Motor neuron (in vitro differentiated cells): ENCODE measurements at places on chromosomes 2 and 18. TPM values are rescaled to one million over a fixed set of nuclear protein-coding genes. Genes with fewer than 3 reads are reported as not detected.
A peak's percentile ranks its signal among the peaks of the same experiment; 100 is the strongest.

GRCh38 chr2:239498981-239499634, 98.3 kb upstream of the HDAC4 start:
- ATAC-seq, result no peak

- ATAC-seq, result no peak
Observed at GRCh38 chr2:143936538-143936847, 583.4 kb downstream of the ZEB2 start.

DNA sequence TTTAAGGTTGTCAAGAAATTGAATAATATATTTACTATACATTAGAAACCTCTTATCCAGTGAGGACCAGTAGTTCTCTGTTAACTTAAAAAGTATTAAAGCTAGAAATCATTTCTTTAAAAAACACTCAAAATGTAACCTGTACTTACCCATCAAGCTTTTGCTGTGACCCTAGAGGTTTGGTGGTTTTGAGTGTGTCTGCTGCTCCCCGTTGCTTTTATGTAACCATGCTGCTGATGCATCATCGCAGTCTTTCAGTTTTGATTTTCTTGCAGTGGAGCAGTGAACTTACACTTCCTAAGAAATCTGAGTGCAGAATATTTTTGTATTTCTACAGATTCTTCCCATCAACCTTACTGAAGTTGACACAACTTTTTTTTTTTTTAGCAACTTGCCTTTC, 34.2 kb downstream of the MRPS9 start:
- ATAC-seq, result no peak

DNA sequence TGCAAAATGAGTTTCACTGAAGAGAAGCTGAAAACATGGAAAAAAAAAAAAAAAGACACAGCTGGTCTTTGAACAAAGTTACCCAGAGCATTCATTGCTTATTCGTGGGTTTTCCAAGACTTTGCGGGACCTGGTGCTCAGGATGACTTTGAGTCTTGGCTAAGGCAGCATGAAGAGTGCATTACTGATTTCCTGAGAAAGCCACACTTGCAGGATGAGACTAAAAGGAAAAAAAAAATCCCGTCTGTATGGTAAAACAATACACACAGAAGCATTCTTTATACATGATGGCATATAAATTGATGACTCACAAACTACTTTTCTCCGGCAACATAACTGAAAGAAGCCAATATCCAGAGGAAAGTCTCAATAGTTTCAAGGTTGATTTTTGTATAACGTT, 195.4 kb downstream of the SPP2 start:
- peak; percentile 25 for ATAC-seq

GRCh38 chr2:216171011-216171410, 61.9 kb downstream of the XRCC5 start:
- peak; percentile 57 for ATAC-seq

The CYP26B1 gene
- 4.1 and 4.2 TPM in 2 replicates for total RNA-seq

- no peak for ATAC-seq
Observed at GRCh38 chr2:231181860-231182512, 16.4 kb upstream of the ARMC9 start.

The CRYBA2 gene
- total RNA-seq, result 0.87 TPM in 1 of 2 replicates, not detected in the other

The MRO gene
- 0.52 and 1.00 TPM in 2 replicates for total RNA-seq

GRCh38 chr2:75632813-75633212, 13.8 kb upstream of the MRPL19 start:
- ATAC-seq, result no peak

The PUM2 gene
- 47.5 and 77.0 TPM in 2 replicates for total RNA-seq

The ACVR1C gene
- total RNA-seq, result 0.11 and 0.14 TPM in 2 replicates

The POTEJ gene
- total RNA-seq, result 0.23 TPM in 1 of 2 replicates, not detected in the other

The SULT1C2 gene
- total RNA-seq, result 0.21 and 0.27 TPM in 2 replicates

DNA sequence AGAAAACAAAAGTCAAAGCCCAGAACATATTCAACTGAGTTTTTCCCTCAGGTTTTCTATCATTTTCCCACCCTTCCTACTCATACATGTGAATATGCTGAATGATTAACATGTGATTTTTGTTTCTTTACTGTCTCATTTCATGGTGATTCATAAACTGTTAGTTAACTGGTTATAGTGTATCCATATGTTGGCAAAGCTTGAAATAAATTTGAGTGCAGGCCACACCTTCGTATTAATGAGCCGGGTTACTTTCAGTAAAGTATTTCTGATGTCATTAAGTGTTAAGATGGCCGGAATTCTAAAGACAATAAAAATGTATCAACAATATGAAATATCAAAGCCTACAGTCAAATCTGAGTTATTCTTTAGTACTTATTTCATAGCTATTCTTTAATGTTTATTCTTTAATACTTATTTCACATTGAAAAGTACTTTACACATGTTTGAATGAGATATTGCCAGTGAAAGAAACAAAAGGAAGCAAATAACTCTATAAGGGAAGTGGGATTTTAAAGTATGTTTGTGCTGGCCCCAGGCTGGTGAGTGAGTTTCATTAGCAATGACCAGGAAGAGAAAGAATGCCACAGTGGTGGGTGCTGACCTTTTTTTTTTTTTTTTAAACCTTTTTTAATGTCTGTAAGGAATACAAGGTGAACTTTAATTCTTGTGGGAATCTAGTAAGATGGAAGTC, 178.6 kb downstream of the NEDD4L start:
- peak; percentile 31 for ATAC-seq

- no peak for ATAC-seq
Observed at GRCh38 chr2:86038291-86039081, 67.2 kb downstream of the POLR1A start.

- ATAC-seq, result no peak
Observed at GRCh38 chr2:217326238-217327022, 466.6 kb upstream of the TNP1 start.

- ATAC-seq, result peak; percentile 67
Observed at GRCh38 chr2:73852020-73852419, 23.3 kb downstream of the STAMBP start.

GRCh38 chr2:159592441-159592840, 23.9 kb downstream of the BAZ2B start:
- no peak for ATAC-seq

GRCh38 chr2:177482195-177482594, 89.6 kb downstream of the AGPS start:
- ATAC-seq, result no peak

DNA sequence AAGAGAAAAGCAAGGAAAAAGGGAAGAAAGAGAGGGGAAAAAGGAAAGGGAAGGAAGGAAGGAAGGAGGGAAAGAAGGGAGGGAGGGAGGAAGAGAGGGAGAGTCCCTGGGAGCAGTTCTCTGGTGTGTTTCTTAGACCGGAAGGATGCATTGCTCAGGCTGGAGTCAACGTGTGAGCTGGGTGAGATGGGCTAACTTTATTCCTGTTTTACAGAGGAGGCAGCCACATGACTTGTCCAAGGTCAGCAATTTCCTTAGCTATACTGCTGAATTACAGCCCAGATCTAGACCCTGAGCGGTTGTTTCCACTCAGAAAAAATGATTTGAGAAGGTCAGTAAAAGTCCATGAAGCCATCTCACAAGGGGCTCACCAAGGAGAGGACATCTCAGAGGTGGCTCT, 86.6 kb upstream of the APCDD1 start:
- ATAC-seq, result no peak

The CYS1 gene
- 0.89 TPM in 1 of 2 replicates, not detected in the other for total RNA-seq

DNA sequence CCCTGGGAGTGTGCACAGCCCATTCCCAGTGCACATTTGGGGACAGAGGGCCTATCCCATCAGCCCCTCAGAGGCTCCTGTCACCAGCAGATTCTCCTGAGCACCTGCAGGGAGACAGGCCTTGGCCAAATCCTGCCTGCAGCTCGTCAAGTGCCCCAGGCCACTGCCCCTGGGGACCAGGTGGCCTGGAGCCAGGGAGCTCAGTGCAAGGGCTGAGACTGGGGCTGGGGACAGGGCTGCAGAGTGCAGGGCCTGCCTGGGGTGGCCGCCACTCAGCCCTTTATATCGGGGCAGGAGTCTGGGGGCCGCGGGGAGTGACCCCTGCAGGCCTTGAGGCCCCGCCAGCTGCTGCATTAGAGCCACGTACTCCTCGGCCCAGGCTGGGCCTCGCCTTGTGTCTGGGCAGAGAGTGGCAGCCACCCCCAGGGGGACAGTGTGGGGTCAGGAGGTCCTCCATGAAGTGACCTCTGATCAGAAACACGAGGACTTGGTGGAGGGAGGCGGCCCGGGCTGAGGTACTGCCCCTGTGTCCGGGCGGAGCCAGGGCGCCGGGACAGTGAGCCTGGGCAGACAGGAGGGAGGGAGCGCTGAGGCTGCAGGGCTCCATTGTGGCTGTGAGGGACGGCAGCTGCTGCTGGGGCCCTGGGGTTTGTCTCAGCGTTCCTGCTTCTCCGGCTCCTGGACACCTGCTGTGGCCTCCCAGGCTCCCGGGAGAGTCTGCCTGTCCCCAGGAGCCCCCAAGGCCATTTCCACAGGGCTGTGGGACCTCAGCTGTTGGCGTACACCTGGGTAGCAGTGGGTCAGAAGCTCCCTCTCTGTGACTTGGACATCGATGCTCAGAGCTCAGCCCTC, 24.2 kb downstream of the GPC1 start:
- no peak for ATAC-seq

GRCh38 chr2:71526141-71526540, 72.8 kb downstream of the DYSF start:
- no peak for ATAC-seq

GRCh38 chr2:75896779-75897366, 186.2 kb upstream of the GCFC2 start:
- ATAC-seq, result no peak

DNA sequence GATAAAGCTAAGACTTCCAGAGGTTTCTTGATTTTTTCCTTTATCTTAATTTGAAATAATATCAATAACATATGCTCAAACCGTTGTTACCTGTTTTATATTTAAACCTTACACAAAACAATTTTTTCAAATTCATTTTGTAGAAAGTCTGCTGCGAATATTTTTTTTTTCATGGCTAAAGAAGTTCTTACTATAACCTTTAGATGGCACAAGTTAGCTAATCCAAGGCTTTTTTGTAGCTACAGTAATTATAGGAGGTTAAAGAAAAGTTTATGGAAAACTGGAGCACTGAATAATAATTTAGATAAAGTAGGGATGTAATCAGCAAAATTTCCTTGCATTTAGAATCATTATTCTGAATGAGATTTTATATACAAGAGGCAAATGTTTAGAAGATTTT, 78.0 kb upstream of the PNPT1 start:
- no peak for ATAC-seq

The FBXO41 gene
- 3.5 and 4.4 TPM in 2 replicates for total RNA-seq

The ATP6V1B1 gene
- 0.68 and 1.0 TPM in 2 replicates for total RNA-seq

The CNRIP1 gene
- 39.3 and 43.9 TPM in 2 replicates for total RNA-seq

DNA sequence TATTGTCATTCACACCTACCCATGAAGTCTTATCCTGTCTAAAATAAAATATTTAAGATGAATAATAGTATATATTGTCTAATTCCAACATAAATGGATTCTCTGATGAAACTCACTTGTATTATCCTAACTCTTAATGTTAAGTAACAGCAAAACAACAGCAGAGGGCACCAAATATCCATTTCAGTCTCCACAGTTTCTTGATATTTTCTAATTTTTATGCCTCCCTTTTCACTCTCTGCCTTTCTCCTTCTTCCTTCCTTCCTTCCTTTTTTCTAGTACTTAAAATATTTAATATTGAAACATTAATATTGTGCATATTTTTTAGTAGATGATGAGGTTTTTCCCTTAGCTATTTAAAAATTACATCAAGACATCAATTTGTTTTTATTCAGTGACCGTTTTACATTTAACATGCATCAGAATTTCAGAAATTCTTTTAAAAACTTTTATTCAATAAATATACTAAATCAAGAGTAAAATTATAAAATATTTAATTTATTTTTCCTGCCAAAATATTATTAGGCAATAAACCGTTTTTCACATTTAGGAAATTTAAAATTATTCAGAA, 97.6 kb downstream of the WDR7 start:
- ATAC-seq, result no peak

- peak; percentile 59 for ATAC-seq
Observed at GRCh38 chr2:204012072-204012653, 75.6 kb downstream of the ICOS start.

- ATAC-seq, result no peak
Observed at GRCh38 chr2:3482363-3482821, 36.9 kb downstream of the ADI1 start.

- ATAC-seq, result no peak
Observed at GRCh38 chr2:162245781-162246180, 2.5 kb upstream of the FAP start.

The CPO gene
- not detected in 2 replicates for total RNA-seq

The INHBB gene
- total RNA-seq, result 2.5 TPM in 2 replicates

- ATAC-seq, result peak; percentile 81
Observed at GRCh38 chr2:150374492-150374891, 113.0 kb downstream of the RND3 start.

DNA sequence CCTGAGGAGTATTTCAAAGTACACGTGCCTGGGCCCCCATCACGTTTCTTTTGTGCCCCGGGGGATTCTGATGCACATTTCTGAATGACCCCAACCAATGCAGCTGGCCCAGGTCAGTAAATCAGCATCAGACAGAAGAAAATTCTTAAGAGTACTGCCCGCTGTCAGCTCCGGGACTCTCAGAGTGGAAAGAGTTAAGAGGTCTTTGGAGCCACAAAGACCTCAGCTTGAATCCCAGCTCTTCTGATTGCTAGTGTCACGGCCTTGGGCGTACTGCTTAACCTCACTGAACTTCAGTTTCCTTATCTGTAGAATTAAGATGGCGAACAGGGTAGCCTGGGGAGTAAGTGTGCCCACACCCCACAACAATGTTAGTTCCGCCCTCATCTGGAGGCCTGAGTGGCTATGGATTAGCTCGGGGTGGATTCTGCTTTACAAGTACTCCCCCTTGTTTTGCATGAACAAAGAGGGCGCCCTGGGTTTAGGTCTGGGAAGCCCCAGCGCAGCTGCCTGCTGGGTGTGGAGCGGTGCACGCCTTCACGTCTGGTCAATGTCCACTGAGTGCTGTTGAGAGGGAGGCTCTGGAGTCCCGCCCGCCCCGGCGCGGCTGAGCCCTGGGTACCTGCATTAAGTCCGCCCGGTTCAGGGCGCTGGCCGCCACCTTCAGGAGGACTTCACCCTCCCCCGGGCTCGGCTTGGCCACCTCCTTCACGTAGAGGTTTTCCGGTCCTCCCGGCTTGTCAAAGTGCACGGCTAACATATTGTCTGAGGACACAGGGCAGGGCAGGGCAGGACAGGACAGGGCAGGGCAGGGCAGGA, 858 bp downstream of the TP53I3 start:
- ATAC-seq, result peak; percentile 80

GRCh38 chr2:231370749-231371429, 24.6 kb upstream of the B3GNT7 start:
- ATAC-seq, result no peak

DNA sequence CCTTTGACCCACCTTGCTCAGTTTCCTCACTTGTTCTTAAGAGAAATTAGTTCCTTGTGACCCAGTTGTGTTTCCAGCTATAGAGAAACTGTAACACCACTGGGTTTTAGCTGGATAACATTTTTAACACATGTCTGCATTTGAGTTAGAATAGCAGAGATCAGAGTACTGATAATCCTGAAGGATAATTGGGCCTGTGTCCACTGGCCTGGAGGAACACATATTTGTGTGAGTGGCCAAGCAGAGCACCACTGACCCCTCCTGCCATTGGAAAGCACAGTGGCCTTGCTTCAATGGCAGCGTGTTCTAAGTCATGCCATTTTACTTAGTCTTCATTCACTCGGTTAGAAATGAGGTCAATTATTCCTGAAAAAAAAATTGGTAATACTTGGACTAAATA, 42.6 kb downstream of the PKP4 start:
- ATAC-seq, result no peak

GRCh38 chr2:203404996-203405395, 76.8 kb downstream of the ABI2 start:
- no peak for ATAC-seq
